ENCODE measurements at places on chromosomes 7 and 10. TPM values are rescaled to one million over a fixed set of nuclear protein-coding genes. Genes with fewer than 3 reads are reported as not detected.

DNA sequence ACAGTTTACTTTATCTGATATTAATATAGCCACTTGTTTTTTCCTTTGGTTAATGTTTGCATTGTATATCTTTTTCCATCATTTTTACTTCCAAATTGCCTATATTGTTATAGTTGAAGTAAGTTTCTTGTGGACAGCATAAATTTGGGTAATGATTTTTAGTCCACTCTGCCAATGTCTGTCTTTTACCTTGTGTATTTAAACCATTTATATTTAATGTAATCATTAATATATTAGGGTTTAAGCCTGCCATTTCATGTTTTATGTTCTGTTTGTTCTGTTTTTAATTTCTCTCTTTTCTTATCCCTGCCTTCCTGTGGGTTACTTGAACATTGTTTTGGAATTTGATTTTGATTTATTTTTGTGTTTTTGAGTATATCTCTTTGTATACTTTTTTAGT lies 12.8 kb upstream of the NOD1 start:
- no peak overlapping the region for H3K27ac ChIP-seq
- no peak for DNase-seq
- H3K4me1 ChIP-seq, result no peaks in the 10 kb centered on the region
- peaks cover 3% of the 10 kb centered on the region for H3K36me3 ChIP-seq
- H3K27me3 ChIP-seq, result no peaks in the 10 kb centered on the region

- H3K27ac ChIP-seq, result no peak overlapping the region
- H3K27me3 ChIP-seq, result no peaks in the 10 kb centered on the region
- DNase-seq, result no peak
- H3K4me1 ChIP-seq, result peaks cover 16% of the 10 kb centered on the region
Measured at GRCh38 chr7:129903935-129904334, 48.8 kb downstream of the UBE2H start.

DNA sequence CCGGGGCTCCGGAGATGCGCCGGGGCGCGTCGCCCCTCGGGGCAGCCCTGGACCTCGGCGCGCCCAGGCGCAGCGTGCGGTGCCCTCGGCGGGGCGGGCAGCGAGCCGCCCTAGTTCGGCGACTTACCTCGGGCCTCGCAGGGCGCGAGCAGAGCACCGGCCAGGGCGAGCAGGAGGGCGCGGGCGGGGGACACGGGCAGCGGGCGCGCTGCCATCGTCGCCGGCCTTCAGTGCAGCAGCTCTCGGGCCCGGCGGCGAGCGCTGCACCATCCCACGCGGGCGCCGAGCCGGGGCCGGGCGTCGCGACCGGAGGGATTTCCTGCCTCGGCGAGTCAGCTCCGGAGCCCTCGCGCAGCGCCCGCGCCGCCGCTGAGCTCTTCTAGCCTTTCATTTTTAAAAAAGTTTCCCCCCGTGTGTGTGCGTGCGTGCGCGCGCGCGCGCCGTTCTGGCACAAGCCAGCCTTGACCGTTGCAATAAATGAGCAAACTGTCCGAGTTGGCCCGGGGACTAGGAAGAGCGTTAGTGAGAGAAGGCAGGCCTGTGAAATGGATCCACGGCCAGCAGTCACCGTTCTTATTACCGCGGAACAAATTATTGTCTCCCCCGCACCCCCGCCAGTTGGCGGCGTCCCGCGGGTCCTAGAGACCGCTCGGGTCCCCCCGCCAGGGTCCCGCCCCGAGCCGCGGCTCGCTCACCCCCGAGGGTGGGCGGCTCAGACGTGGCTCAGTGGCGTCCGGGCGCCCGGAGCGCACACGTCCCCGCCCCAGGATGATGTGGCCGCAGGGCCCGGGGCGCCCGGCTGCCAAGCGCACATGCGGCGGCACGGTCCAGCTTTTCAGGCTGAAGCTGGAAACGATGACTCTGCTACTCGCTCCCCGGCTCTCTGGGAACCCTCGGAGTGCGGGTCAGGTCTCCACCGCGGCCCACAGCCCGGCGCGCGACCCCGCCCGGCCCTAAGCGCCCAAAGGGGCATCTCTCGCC lies at the start of gene ADAM12:
TSS of gene ADAM12 (minus strand) at position 547 of the 981 bp plus-strand sequence. CDS start at position 215, 332 bp downstream.
- H3K4me1 ChIP-seq, result peaks cover 9% of the 10 kb centered on the region
- peaks cover 52% of the 10 kb centered on the region for H3K27me3 ChIP-seq
- no peak within 1 kb of the TSS for H3K27ac ChIP-seq
- peak within 1 kb of the TSS; percentile 52 for H3K4me3 ChIP-seq
- no peak for DNase-seq

DNA sequence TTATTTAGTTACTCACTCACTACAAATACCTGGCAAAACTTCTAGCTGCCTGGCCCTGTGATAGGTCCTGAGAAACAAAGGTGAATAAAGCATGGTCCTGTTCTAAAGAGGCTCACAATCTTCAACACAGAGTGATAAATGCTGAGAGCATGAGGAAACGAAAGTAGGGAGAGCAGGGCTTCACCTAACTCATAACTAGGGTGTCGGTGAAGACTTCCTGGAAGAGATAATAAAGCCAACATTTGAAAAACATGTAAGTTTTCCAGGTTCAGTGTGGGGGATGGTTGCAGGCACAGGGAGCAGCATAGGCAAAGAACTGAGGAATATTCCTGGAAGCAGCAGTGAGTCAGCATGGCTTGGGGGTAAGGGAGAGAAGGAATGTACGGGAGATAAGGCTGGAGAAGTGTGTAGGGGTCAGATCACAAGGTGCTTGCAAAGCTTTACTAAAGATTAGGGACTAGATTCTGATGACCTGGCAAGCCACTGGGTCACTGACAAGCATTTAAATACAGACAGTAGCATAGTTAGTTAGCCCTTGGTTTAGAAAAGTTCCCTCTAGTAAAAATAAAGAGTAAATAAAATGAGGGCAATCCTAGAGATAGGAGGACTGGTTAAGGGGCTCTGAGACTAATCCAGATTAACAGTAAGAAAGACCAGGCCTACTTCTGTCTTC lies 5.1 kb downstream of the KEL start:
- H3K4me1 ChIP-seq, result no peaks in the 10 kb centered on the region
- H3K27ac ChIP-seq, result no peak overlapping the region
- no peak overlapping the region for H3K4me3 ChIP-seq

- no peaks in the 10 kb centered on the region for H3K27me3 ChIP-seq
- no peak overlapping the region for H3K27ac ChIP-seq
- no peaks in the 10 kb centered on the region for H3K4me1 ChIP-seq
Measured at GRCh38 chr10:28200775-28201174, 102.1 kb downstream of the MPP7 start.

DNA sequence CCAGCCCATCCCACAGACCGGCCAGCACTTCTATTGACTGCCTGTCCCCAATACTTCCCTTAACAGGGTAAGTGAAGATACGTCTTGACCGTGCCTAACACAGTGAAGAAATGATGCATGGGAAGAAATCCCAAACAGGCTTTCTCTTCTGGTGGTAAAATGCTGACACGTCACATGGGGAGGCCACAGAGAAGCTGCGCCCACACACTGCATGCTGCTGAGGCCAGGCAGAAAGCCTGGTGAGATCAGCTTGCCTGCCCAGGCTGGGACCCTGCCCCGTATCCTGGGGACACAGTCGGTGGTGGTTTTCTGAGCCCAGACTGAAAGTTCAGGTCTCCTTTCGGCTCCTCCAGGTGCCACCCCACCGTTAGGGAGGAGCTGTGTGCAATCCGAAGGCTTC lies 356.3 kb upstream of the MGMT start:
- no peak overlapping the region for H3K27ac ChIP-seq
- no peak for DNase-seq
- peaks cover 3% of the 10 kb centered on the region for H3K4me1 ChIP-seq
- H3K27me3 ChIP-seq, result no peaks in the 10 kb centered on the region
- no peak overlapping the region for H3K4me3 ChIP-seq

DNA sequence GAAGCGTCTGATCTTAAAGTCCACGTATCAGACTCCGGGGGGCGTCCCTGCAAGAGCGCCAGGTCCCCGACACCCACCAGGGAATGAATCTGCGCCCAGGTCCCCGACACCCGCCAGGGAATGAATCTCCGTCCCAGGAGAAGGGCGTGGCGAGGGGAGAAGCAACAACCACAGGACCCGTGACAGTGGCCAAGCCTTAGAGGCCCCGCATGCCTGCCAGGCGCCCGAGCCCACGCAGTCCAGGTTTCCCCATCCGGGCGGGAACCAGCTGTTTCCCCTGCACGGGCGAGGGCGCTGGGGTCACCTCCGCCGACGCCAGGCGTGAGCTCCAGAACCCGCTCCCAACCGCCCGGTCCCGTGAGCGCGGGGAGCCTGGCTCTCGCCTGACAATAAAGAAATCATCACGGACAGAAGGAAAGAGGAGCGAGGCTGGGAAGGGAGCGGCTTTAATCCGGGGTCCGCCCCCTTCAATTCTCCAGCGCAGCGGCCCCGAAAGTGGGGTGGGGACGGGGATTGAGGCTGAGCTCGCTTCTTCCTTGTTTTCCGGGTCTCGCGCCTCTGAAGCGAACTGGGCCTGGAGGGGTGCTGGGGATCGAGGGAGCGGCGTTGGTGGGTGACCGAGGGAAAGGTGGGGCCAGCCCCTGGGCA lies 29.0 kb upstream of the BMS1 start:
- no peaks in the 10 kb centered on the region for H3K36me3 ChIP-seq
- peak overlapping the region; percentile 61 for H3K4me3 ChIP-seq
- peaks cover 51% of the 10 kb centered on the region for H3K27me3 ChIP-seq
- DNase-seq, result peak; percentile 51
- H3K27ac ChIP-seq, result peak overlapping the region; percentile 60
- peaks cover 34% of the 10 kb centered on the region for H3K4me1 ChIP-seq

DNA sequence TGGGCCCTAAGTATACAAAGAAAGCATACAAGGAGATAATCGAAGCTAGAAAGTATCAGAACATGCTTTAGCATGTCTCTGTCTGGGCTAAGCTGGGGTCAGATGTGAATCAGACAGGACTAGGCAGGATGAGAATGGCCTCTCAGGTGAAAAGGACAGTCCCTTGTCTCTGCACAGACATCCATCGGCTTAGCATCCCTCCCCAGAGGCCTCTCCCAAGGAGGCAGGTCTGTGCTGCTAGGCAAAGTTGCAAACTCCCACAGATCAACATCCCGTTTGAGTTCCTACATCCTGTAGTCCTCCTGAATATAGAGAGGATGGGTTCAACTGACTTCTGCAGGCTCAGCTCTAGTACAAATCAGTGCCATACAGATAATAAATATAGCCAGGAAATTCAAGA lies 24.5 kb downstream of the CHST15 start:
- H3K4me1 ChIP-seq, result peaks cover 33% of the 10 kb centered on the region
- DNase-seq, result no peak
- no peaks in the 10 kb centered on the region for H3K27me3 ChIP-seq

DNA sequence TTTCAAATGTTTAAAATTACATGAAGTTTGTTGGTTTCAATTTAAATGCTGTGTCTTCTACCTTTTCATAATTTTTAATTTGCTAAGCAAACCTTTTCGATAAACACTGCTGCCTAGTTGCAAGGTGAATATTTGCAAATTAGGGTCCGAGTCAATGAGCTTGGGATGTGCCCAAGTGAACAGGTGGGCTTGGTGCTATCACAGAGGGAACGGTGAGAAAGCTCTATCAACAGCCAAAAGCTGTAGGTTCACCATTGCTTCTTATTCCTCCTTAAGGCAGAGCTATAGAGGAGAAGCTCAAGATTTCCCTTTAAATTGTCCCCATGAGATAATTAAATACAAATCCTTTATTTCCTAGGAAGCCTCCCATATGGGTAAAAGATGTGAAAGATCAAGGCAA lies 245.3 kb upstream of the CELF2 start:
- no peak for DNase-seq
- H3K27me3 ChIP-seq, result no peaks in the 10 kb centered on the region
- no peak overlapping the region for H3K27ac ChIP-seq

DNA sequence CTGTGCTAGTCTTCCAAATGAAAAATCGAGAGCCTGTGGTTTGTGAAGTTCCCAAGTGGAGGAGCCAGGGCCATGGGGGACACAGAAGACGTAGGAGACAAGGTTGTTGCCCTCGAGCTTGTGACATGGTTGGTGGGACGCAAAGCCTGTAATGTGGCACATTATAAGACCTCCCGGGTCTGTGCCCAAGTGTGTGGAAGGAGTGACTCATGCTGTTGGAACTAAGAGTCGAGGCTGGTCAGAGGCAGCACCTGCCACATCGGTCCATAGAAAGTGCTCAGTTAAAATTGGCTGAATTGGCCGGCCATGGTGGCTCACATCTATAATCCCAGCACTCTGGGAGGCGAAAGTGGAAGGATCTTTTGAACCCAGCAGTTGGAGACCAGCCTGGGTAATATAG lies 27.0 kb upstream of the PODXL start:
- peak overlapping the region; percentile 18 for H3K27ac ChIP-seq
- DNase-seq, result no peak
- no peaks in the 10 kb centered on the region for H3K4me1 ChIP-seq

DNA sequence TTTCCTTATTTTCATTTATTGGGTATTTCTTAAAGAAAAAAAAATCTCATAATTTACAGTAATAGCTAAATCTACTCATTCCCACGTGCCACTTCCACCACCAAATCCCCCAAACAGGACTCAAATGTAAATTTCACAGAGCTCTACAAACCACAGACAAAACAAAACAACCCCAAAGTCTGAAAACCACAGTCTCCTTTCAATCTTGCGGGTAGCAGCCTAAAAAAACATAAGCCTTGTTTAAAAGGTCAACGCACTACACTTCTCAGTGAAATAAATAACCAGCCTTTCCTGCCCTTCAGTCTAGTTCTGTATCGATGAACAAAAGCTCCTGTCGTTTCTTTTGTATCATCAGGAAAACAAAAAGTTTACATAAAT lies 121.8 kb upstream of the AFAP1L2 start:
- H3K36me3 ChIP-seq, result no peaks in the 10 kb centered on the region
- peaks cover 48% of the 10 kb centered on the region for H3K4me1 ChIP-seq
- no peak for DNase-seq
- peak overlapping the region; percentile 49 for H3K4me3 ChIP-seq
- no peaks in the 10 kb centered on the region for H3K27me3 ChIP-seq
- H3K27ac ChIP-seq, result peak overlapping the region; percentile 74

- no peak for DNase-seq
- H3K36me3 ChIP-seq, result peaks cover 48% of the 10 kb centered on the region
- H3K4me1 ChIP-seq, result peaks cover 15% of the 10 kb centered on the region
- peaks cover 27% of the 10 kb centered on the region for H3K27me3 ChIP-seq
- no peak overlapping the region for H3K27ac ChIP-seq
- H3K4me3 ChIP-seq, result no peak overlapping the region
Measured at GRCh38 chr7:151379193-151379520, 30.7 kb downstream of the WDR86 start.

GRCh38 chr10:123559066-123559822 lies 106.9 kb upstream of the GPR26 start:
- H3K4me3 ChIP-seq, result no peak overlapping the region
- H3K27ac ChIP-seq, result no peak overlapping the region
- no peaks in the 10 kb centered on the region for H3K36me3 ChIP-seq
- no peaks in the 10 kb centered on the region for H3K4me1 ChIP-seq
- peak; percentile 65 for DNase-seq

Gene PUS7
- 8.4 TPM for total RNA-seq
